Stimulated activated CD8-positive, alpha-beta memory T cell treated with anti-CD3 and anti-CD28 coated beads, Interleukin-7, amount 100 ng/mL, for 1 hour (primary cell): ENCODE measurements at places on chromosomes 1 and 21.

GRCh38 chr1:201381130-201381529 is 3.6 kb upstream of the TNNT2 start:
- no peak for DNase-seq

DNA sequence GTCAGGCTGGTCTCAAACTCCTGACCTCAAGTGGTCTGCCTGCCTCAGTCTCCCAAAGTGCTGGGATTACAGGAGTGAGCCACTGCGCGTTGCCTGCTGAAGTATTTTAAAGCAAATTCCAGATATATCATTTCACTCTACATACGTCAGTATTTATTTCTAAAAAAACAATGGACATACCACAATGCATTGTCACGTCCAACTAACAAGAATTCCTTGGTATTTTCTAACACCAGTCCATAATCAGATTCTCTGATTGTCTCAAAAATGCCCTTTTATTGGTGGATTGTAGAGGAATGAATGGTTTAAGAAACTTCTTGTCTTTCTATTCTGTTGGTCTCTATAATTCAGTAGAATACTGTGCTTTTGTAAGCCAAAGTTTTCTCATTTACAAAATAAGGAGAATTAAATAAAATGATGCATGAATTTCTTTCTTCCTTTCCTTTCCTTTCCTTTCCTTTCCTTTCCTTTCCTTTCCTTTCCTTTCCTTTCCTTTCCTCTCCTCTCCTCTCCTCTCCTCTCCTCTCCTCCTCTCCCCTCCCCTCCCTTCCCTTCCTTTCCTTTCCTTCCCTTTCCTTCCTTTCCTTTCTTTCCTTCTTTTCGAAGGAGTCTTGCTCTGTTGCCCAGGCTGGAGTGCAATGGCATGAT is 55.8 kb downstream of the VPS13D start:
- no peak for DNase-seq

GRCh38 chr1:95002164-95002539 is 70.6 kb downstream of the ALG14 start:
- DNase-seq = no peak

DNA sequence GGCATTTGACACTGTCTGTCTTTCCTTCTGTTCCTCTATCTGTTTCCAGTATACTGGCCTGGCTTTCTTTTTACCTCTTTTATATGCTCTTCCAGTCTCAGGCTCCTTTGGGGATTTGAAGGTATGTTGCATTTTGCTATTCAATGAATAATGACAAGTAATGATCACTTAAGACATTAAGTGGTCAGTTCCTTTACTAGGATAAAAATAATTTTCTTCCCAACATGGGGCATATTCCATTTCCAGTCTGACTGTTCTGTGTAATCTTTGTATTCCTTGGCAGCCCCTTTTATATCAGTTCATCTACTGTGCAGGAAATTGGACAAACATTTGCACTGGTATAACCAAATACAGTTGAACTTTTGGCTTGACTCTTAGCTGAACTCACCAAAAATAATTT is 15.6 kb downstream of the METTL18 start:
- DNase-seq = no peak

GRCh38 chr1:234537236-234537635 is 58.3 kb upstream of the TARBP1 start:
- DNase-seq = no peak

GRCh38 chr1:150808121-150808520 is at the start of gene CTSK:
Gene CTSK (minus strand): TSS chr1:150808260. CDS start chr1:150806805, 1,455 bp downstream.
- no peak for DNase-seq

DNA sequence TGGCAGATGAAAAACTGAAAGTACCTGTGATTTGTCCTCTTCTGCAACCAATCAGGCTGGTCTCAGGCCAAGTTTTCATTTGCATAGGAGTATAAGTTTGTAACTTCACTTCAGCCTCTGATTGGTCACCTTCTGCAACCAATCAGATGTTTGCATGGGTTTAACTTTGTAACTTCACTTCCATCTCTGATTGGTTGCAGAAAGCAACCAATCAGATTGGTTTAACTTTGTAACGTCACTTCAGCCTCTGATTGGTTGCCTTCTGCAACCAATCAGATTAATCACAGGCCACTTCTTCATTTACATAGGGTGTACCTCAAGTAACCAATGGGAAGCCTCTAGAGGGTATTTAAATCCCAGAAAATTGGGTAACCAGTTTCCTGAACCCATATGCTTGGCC is 18.9 kb upstream of the TUT4 start:
- DNase-seq = no peak

GRCh38 chr21:17699524-17700189 is 87.0 kb upstream of the BTG3 start:
- no peak for DNase-seq
